ENCODE measurements at places on chromosomes 2 and 18.

GRCh38 chr2:214542295-214542694 lies 131.4 kb downstream of the VWC2L start:
- DNase-seq = no peak

GRCh38 chr2:7012141-7012764 lies 95.0 kb downstream of the RNF144A start:
- DNase-seq = no peak

DNA sequence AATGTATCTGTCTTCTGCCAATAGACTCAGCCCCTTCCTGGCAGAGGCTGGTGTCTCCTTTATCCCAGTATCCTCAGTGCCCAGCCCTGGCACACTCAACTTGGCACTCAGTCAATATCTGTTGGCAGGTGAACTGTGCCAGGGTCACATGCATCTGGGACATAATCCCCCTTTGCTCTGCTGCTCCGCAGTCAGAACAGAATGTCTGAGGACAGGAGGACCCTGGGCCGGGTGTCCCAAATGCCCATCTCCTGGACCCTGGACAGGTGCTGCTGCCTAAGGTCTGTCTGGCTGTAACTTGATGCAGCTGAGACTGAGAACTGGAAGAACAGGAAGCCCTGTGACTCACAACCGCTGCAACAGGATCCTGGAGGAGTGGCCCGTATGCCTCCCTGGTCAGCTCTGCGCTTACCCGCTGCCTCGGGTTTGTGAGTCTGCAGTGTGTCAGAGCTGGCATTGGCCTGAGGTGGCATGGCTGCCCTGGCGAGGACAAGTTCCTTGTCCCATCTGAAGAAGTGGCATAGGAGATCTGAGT lies 11.4 kb downstream of the HK2 start:
- peak; percentile 96 for DNase-seq

DNA sequence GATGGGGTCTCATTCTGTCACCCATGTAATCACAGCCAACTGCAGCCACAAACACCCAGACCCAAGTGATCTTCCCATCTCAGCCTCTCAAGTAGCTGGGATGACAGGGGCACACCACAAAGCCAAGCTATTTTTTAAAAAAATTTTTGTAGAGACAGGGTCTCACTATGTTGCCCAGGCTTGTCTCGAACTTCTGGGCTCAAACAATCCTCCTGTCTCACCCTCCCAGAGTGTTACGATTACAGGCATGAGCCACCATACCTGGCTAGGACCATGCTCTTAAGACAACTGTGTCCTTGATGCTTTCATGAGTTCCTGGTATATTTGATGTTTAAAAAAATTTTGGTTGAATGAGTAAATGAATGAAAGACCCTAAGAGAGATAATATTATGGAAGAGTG lies 19.4 kb downstream of the ABCB11 start:
- no peak for DNase-seq

GRCh38 chr2:26184555-26185303 lies 11.8 kb downstream of the GAREM2 start:
- no peak for DNase-seq

GRCh38 chr2:219538504-219538951 lies 5.1 kb downstream of the CHPF start:
- no peak for DNase-seq

DNA sequence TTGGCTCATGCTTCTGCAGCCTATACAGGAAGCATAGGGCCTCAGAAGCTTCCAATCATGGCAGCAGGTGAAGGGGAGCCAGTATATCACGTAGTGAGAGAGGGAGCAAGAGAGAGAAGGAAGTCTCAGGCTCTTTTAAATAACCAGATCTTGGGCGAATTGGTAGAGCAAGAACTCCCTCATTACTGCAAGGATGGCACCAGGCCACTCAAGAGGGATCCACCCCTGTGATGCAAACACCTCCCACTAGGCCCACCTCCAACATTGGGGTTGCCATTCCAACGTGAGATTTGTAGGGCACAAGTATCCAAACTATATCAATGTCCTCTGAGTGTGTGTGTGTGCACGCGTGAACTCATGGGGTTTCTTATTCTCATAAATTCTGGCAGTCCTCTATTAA lies 37.6 kb upstream of the RMP24 start:
- no peak for DNase-seq

GRCh38 chr18:57869221-57869620 lies 66.1 kb upstream of the ATP8B1 start:
- DNase-seq = no peak
